Stimulated activated CD8-positive, alpha-beta memory T cell treated with anti-CD3 and anti-CD28 coated beads, Interleukin-2, amount 100 ng/mL, for 1 hour (primary cell): ENCODE measurements at places on chromosomes 6 and 20.

DNA sequence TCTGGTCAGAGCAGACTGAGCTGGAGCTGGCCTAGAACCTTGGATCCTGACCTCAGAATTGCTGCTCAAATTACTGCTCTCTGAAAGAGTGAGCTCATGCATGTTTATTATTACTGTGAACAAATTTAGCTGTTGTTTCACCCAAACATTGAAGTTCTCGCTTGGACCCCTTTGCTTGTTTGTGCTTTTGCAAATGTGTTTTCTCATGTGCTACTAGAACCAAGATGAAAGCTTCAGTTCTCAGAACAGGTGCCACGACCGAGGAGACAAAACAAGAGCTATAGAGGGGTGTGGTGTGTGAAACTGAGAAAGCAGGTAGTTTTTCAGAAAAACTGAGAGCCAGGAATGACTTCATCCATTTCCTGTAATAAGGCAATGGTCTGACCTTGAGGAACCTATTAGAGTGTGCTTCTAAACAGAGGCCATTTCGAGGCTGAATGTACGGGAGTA, 50.0 kb upstream of the ESR1 start:
- no peak for DNase-seq

- no peak for DNase-seq
Observed at GRCh38 chr6:161407581-161407980, 133.7 kb upstream of the AGPAT4 start.

- DNase-seq: no peak
Observed at GRCh38 chr20:62039738-62040137, 25.9 kb downstream of the TAF4 start.

GRCh38 chr20:40617594-40617993, 71.4 kb downstream of the MAFB start:
- DNase-seq: no peak
